Caki2 (cell line): ENCODE measurements at places on chromosomes 3 and 15. TPM values are rescaled to one million over a fixed set of nuclear protein-coding genes. Genes with fewer than 3 reads are reported as not detected.
A peak's percentile ranks its signal among the peaks of the same experiment; 100 is the strongest.

Gene TUSC7
- total RNA-seq = not detected in 2 replicates

DNA sequence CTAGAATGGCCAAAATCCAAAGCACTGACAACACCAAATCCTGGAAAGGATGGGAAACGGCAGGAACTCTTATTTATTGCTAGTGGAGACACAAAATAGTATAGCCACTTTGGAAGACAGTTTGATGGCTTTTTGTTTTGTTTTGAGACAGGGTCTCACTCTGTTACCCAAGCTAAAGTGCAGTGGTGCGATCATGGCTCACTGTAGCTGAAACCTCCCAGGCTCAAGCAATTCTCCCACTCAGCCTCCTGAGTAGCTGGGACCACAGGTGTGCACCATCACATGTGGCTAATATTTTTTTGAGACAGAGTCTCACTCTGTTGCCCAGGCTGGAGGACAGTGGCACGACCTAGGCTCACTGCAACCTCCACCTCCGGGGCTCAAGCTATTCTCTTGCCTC, 27.3 kb upstream of the GPR160 start:
- DNase-seq = no peak

Gene ARIH2
- 67.2 and 83.3 TPM in 2 replicates for total RNA-seq

DNA sequence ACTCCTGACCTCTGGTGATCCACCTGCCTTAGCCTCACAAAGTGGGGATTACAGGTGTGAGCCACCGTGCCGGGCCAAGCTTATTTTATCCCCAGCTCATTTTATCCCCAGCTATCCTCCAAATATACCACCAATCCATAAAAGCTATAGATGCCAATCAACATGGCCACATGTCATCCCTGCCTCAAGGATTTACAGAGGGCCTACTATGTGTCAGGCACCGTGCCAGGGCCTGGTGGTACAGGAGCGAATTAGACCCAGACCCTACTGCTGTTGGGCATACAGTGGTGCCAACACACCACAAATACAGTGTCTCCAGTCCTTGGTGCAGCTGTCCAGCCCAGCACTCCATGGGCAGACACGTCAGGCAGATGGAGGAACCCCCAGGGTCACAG, 73.4 kb downstream of the SCN5A start:
- DNase-seq = no peak

DNA sequence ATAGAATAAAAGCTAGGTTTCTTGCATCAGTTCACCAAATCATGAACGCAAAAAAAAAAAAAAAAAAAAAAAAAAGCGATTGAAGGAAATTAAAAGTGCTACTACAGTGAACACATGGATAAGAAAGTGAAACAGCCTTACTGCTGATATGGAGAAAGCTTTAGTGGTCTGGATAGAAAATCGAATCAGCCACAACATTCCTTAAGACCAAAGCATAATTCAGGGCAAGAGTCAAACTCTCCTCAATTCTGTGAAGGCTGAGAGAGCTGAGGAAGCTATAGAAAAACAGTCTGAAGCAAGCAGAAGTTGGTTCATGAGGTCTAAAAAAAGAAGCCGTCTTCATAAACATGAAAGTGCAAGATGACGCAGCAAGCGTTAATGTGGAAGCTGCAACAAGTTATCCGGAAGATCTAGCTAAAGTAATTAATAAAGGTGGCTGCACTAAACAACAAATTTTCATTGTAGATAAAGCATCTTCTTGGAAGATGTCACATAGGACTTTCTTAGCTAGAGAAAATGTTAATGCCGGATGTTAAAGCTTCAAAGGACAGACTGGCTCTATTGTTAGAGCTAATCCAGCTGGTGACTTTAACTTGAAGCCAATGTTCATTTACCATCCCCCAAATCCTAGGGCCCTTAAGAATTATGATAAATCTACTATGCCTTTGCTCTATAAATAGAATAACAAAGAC, 19.2 kb downstream of the P3H2 start:
- DNase-seq = no peak

- DNase-seq = no peak
Observed at GRCh38 chr3:171744158-171744741, 66.0 kb downstream of the PLD1 start.

GRCh38 chr3:144317961-144318360, 346.3 kb downstream of the DIPK2A start:
- no peak for DNase-seq

DNA sequence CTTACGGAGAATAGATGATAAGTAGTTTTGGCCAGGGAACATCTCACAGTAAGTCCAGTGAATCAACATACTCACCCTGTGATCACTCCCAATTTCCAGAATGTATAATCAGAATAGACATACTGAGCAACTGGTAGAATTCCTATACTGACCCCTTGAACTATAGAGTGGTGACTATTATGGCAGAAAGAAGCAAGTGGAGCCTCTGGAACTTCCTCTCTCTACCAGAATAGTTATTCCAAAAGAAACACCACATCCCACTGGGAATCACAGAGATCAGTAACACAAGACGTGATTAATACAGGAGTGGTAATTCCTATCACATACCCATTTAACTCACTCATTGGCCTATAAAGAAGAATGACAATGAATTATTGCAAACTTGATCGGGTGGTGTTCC, 50.1 kb upstream of the TRIM42 start:
- DNase-seq = no peak

Gene ATP13A5
- total RNA-seq = not detected in 2 replicates

DNA sequence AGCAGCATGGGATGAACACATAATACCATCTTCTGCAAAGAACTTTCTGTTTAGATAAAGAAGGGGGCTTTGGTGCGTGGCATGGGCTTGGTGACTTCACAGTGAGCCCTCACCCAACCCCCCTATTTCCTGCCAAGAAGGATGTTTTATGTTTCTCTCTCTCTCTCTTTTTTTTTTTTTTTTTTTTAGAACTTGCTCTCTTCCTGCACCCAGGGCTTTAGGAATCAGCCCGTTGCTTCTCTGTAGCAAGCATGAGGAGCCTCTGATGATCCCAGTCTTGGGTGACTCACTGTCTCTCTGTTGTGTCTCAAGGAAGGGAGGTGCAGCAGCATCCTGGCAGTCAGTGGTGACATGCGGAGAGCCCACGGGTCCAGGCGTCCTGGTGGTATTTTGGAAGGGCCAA, 49.1 kb downstream of the CCK start:
- DNase-seq = no peak

- no peak for DNase-seq
Observed at GRCh38 chr3:99767291-99767690, 50.4 kb upstream of the CMSS1 start.

DNA sequence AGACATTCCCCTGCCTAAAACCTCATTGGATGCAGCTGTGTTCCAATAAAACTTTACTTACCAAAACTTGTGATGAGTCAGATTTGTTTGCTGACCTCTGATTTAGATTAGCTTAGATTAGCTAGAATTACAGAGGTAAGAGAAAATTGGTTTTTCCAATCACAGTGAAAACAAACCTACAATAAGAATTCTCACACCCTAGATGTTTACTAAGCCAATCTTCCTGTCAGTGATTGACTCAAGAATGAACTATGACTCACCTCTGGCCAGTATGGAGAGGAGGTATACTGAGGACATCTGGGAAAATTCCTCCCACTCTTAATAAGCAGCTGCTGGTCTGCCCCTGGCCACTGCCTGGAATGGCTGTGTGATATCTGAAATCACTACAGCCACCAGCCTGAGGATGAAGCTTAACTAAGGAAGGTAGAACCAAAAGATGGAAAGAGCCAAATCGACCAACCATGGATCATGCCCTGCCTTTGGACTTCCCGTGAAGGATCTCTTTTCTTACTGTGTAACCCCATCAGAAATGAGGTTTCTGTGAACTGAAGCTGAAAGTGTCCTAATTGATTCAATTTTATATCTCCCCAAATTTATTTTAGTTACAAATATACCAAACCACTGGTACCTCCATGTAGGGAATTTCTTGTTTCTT, 19.0 kb upstream of the GHSR start:
- peak; percentile 69 for DNase-seq

Gene BFSP2
- not detected in 2 replicates for total RNA-seq

Gene ASB14
- not detected in 2 replicates for total RNA-seq

Gene SMARCC1
- 21.4 and 32.6 TPM in 2 replicates for total RNA-seq

- no peak for DNase-seq
Observed at GRCh38 chr3:143122608-143123352, 3.2 kb downstream of the CHST2 start.

GRCh38 chr15:72856549-72857040, 73.0 kb upstream of the ADPGK start:
- no peak for DNase-seq

GRCh38 chr3:156274791-156275190, 154.4 kb downstream of the KCNAB1 start:
- DNase-seq = no peak

Gene POLQ
- 1.7 and 3.0 TPM in 2 replicates for total RNA-seq

Gene GOLGA6D
- not detected in 2 replicates for total RNA-seq

DNA sequence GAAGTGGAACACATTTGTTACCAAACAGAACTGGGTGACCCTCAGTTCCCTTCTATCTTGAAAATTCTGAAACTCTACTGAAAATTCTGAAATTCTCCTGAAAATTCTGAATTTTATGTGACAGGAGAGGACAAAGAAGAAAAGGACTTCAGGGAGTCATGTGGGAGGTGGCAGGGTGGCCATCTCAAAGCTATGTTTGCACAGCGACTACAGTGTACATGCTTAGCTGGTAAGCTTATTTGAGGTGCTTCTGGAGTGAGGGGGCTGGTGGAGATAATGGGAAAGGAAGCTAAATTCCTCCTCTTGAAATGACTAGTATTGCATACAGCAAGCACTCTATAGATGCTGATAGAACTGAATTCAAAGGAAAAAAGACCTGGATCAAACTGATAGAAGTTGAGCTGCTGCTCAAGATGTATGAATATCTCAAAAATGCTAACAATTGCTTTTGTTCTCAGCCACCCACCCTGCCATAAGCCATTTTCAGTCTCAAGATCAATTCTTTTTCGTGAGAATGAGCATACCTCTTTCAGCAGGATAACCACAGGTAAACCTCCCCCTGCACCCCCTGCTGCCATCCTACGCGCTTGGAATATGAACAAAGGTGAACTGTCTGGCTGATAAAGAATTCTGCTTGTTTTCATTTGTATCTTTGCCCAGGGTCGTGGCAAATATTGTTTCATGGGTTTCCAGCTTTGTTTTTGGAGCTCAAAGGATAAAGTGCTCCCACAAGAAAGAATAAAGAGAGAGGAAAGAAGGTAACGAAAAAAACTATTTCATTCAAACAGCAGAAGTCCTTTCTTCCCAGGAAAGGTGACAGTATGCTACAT, 16.6 kb upstream of the ARHGEF3 start:
- DNase-seq = no peak

GRCh38 chr3:24608701-24609390, 114.2 kb upstream of the THRB start:
- DNase-seq = no peak
